AG04450 (cell line): ENCODE measurements at places on chromosomes 16 and 17. TPM values are rescaled to one million over a fixed set of nuclear protein-coding genes. Genes with fewer than 3 reads are reported as not detected.

The IRX5 gene
- not detected in 2 replicates for polyA plus RNA-seq

The CACNG5 gene
- not detected in 2 replicates for polyA plus RNA-seq

The TMEM220 gene
- polyA plus RNA-seq: 5.2 and 6.1 TPM in 2 replicates

The TNP2 gene
- polyA plus RNA-seq: not detected in 2 replicates

The PRKCB gene
- not detected in 2 replicates for polyA plus RNA-seq

The ECI1 gene
- 24.9 and 32.4 TPM in 2 replicates for polyA plus RNA-seq

The GSDMA gene
- not detected in 2 replicates for polyA plus RNA-seq

The DBNDD1 gene
- 9.2 and 12.5 TPM in 2 replicates for polyA plus RNA-seq

The MT1M gene
- polyA plus RNA-seq: 0.10 and 0.38 TPM in 2 replicates

The ZNF689 gene
- polyA plus RNA-seq: 4.0 and 4.2 TPM in 2 replicates

The RPL19 gene
- polyA plus RNA-seq: 1,791 and 1,924 TPM in 2 replicates

The CRHR1 gene
- not detected in 2 replicates for polyA plus RNA-seq
